NCI-H1092 treated with DMSO at 0.1 percent for 48 hours (cell line): ENCODE measurements at places on chromosomes 6 and 20.

DNA sequence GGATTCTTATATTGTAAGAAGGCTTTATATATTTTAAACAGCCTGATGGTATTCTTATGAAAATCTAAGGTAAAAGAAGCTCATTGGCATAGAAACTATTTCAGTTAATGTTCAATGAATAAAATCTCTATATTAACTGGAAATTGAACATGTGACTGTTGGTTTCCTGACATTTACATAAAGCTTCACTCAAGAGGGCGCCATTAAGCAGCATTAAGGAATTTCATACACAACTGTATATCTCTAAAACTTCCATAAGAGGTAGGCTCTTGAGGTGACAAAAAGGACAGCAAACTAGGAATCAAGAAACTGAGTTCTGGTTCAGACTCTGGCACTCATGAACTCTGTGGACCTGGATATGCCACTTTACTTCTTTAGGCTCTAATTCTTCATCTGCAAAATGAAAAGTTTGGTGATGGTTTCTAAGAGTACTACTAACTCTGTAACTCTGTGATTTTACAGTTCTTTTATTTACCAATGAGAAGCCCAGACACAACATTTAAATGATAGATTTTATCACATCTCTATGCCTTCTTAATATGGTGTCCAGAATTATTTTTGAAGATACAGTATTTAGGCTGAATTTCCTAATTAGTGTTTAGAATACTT, 147.5 kb downstream of the FLRT3 start:
- DNase-seq, result peak; percentile 17

GRCh38 chr6:593139-593906, 63.6 kb downstream of the HUS1B start:
- peak; percentile 2 for DNase-seq

DNA sequence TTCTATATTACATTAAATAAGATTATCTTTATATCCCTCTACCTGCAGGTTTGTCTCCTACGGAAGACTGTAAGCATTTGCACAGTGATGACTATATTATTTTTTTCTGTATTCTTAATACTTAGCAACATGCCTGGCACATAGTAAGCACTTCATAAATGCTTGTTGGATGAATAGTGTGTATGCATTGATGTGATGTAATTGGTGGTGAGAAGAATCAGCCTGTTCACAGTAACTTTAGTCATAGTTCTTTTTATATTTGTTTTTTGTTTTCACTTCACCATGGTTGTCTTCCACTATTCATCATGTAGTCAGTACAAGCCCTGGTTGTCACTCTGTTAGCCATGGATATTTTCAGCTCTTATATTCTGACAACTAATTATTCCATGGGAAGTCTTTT, 184.0 kb upstream of the FLRT3 start:
- DNase-seq, result no peak

DNA sequence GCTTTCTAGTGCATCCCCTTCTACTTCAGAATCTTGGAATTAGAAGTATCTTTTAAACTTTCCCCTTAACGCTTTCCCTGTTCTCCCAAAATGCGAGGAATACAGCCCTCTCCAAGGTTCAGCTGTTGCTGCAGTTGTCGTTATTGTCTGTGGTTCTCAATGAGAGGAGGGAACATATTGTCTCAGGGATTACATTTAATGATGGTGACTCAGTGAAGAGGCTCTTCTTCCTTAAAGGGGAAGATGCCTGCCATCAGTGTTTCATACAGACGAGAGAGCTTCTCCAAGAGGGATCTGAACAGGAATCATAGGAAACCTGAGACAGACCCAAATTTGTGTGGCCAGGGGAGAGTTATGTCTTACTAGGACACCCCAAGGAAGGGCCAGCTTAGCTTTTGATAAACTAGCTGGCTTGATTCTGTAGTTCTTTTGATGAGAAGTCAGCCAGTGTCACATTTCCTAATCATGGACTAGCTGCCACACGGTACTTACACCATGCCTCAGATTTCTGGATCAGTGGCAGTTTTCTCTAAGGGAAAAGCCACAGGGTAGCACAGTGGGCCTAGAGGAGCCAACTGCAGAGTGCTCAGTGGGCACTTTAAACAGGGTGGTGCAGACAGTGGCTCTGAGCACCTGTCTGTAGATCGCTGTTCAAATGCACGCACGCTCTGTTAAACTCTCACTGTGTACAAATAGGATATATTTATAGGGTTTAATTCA, 59.7 kb upstream of the TMEM181 start:
- peak; percentile 27 for DNase-seq

DNA sequence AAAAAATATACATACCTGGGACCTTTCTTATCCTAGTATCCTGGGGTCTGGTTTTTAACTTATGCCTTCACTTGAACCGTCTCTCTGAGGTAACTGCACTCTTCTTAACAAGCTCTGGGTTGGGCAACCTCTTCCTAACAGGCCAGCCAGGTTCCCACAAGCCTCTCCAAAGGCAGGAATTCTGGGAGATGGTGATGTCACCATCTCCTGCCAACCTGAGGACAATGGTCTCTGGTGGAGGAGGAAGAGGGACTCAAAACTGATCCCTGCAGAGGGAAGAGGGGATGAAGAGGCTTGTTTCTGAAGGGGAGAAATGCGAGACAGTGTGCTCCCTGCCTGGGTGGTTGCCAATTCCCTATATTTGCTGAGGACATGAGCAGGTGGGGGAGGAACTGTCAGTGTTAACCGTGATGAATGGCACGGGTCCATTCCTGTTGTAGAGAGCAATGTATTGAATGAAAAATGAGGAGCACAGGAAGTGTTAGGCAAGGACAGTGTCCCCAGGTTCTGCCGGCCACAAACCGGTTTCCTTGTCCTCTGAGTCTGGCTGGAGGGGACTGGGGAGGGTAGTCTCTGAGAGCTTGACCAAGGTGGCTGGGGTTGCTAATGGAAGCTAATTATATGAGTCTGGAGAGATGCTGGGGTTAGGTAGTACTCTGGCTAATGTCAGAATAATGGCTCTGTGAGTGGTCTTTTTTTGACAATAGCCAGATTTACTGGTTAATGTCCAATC, 95.5 kb downstream of the KCNB1 start:
- DNase-seq, result peak; percentile 82

- no peak for DNase-seq
These were observed 154.5 kb upstream of the SCGN start for GRCh38 chr6:25497383-25498040.

GRCh38 chr20:4610871-4611270, 110.8 kb upstream of the PRND start:
- no peak for DNase-seq

DNA sequence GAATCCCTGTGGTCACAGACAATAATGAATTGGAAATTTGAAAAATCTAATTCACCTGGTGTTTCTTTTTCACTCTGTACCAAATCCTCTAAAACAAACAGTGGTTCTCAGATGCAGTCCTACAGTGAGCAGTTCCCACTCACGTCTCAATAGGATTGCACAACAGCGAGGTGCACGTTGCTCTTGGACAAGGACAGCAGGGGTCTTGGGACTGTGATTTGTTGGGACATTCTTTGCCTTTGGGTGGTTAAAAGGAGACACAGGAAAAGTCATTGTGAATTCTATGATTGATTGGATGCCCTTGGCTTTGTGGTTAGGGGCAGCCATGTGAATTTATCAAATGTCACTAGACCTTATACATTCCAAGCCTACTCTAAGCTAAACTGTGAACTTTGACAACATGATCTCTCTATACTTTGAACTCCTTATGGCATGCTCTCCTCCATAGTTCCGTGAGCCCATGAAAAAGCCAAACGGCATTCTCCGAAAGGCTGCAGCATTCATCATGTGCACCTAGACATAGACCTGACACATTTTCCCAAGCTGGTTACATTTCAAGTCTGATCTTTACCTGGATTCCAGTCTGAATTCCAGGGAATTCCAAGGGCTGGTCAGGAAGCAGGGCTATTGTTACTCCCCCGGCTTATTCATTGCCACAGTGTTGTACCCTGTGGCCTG, 647 bp downstream of the UNC93A start:
- no peak for DNase-seq

- DNase-seq, result no peak
These were observed 184.2 kb upstream of the FOXA2 start for GRCh38 chr20:22768266-22769178.

DNA sequence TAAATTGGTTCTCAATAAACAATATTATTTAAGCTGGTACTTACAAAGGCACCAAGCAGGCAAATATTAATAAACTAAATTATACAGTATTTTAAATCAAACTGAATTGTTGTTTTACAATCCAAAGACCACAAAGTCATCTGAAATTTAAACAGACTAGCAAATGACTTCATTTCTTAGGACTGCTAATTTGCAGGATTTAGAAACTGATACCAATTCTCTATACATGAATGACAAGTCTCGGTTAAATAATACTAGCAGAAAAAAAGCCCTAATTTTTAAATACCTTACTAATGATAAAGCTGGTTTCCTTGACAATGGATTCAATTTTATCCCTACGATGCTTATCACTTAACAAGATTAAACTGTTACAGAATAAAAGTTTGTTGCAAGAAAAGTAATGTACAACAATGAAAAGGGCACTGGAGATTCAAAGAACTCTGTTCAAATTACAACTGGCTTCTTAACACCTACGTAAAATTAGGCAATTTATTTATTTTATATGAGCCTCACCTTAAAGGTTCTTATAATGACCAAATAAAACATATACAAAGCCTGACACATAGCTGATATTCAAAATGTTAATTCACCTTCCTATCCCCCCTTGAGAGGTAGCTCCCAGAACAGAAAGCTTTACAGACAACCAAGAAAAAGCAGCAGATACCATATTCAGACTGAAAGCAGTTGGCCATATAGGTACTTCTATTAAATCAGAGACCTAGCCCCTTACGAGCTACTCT, 33.1 kb downstream of the HBS1L start:
- no peak for DNase-seq

- no peak for DNase-seq
These were observed 1.6 kb downstream of the SRPK1 start for GRCh38 chr6:35919085-35919826.

DNA sequence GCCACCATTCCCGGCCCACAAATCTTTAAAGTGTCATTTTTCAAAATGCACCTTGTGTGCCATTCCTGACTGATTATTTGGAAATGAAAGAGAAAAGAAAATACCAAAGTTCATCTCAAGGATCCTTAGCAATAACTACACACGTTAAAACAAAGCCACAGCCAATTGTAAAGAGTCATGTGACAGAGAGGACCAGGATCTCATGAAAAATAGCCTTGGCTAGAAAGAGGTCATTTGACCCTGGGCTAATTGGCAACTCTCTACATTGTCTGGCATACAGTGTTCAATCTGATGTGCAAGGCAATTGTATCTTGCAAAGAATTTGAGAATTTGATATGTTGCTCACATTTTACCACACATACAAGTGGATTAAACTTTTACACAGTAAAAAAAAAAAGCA, 31.6 kb upstream of the HLA-G start:
- no peak for DNase-seq

- DNase-seq, result peak; percentile 20
These were observed 128.1 kb downstream of the OPRM1 start for GRCh38 chr6:154167126-154167525.

DNA sequence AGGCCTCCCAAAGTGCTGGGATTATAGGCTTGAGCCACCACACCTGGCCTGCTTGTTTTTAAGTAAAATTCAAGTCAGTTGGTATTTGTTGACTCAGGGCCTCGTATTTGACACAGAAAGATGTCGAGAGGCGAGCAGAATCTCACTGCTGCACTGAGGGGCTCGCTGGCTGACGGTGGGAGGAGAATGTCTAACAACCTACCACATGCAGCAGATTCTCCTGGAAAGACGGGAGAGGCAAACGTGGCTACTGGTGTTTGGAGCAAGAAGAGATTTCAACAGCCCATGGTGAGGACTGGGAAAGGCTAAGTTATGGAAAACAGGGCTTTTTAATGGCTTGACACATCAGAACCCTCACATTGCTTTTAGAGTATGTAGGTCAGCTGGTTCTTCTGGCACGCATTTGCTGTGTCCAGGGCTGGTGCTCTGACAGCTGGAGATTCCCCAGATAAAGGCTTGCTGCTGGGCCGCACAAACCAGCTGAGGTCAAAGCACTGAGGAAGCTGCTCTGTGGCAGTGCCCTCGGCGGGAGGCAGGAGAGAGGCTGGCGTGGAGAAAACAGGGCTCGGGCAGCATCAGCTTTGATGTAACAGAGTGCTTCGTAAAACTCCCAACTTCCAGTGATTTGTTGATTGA, 84.2 kb upstream of the FRMD1 start:
- peak; percentile 37 for DNase-seq

- DNase-seq, result no peak
These were observed 140.3 kb upstream of the LAMP5 start for GRCh38 chr20:9374072-9374471.

- no peak for DNase-seq
These were observed 30.6 kb upstream of the RIPOR2 start for GRCh38 chr6:24966381-24966780.

GRCh38 chr6:128316258-128316929, 204.0 kb downstream of the PTPRK start:
- no peak for DNase-seq

DNA sequence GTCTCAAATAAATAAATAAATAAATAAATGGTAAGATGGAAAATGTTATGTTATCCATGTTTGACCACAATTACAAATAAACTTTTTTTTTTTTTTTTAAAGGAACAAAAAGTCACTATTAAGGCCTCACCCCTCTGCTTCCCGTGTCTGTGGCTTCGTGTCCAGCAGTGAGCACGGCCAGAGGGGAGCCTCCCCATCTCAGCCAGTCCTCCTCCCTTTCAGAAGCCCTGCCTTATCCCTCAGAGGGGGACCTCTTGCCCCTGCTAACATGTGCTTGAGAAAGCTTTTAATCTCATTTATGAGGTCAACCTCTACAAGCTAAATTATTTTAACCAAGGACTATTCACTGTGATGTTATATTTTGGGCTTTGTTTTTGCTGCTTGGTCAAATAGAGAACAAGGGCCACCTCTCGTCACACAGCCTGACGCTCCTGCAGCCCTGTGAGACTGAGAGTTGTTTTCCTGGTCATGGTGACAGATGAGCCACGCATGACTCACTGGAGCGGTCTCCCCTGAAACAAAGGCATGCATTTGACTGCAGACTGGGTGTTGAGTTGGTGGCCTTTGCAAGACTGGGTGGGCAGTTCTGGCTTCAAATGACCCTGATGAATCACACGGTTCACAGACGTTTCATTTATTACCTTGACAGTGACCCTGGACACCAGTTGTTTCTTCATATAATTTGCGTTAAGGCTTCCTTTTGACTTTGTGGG, 131.8 kb downstream of the TIAM2 start:
- DNase-seq, result no peak

GRCh38 chr6:112986321-112986720, 639.2 kb downstream of the RFPL4B start:
- no peak for DNase-seq

- no peak for DNase-seq
These were observed 4.8 kb downstream of the BMP7 start for GRCh38 chr20:57261457-57262251.

- DNase-seq, result peak; percentile 12
These were observed 98.8 kb downstream of the YTHDF1 start for GRCh38 chr20:63117151-63117550.

- DNase-seq, result no peak
These were observed 74.9 kb upstream of the FOXP4 start for GRCh38 chr6:41471064-41471895.

GRCh38 chr20:58515233-58516212, at the start of gene APCDD1L:
APCDD1L (minus strand) TSS chr20:58515399; CDS start chr20:58514707, 692 bp downstream.
- DNase-seq, result no peak
